ENCODE measurements at places on chromosomes 7 and 10. TPM values are rescaled to one million over a fixed set of nuclear protein-coding genes. Genes with fewer than 3 reads are reported as not detected.

CAV2 gene
- total RNA-seq = not detected

SFTPA2 gene
- not detected for total RNA-seq

SPDYE2 gene
- not detected for total RNA-seq

PDSS1 gene
- 31.8 TPM for total RNA-seq

MYO1G gene
- 316 TPM for total RNA-seq

ADRB1 gene
- 0.57 TPM for total RNA-seq

UCN3 gene
- total RNA-seq = not detected

SMIM30 gene
- total RNA-seq = 56.8 TPM

DENND2A gene
- total RNA-seq = not detected

OGDHL gene
- total RNA-seq = 0.46 TPM

SERPINE1 gene
- total RNA-seq = 0.19 TPM

GPR141 gene
- not detected for total RNA-seq

NME8 gene
- not detected for total RNA-seq

PROSER2 gene
- 1.6 TPM for total RNA-seq

TLL2 gene
- total RNA-seq = not detected

PDK4 gene
- total RNA-seq = not detected

MAGI2 gene
- total RNA-seq = 0.30 TPM

SLC26A5 gene
- total RNA-seq = not detected

PDZD7 gene
- 0.27 TPM for total RNA-seq

Measured in activated CD8-positive, alpha-beta memory T cell treated with anti-CD3 and anti-CD28 coated beads for 36 hours (primary cell).